ENCODE measurements at places on chromosomes 6 and 20. TPM values are rescaled to one million over a fixed set of nuclear protein-coding genes. Genes with fewer than 3 reads are reported as not detected.

Gene HSPA1B
- 110 TPM for total RNA-seq

Gene LPA
- not detected for total RNA-seq

Gene DEFB118
- not detected for total RNA-seq

Gene SYNDIG1
- total RNA-seq, result 0.19 TPM

Gene MYMX
- total RNA-seq, result not detected

Gene TREM1
- total RNA-seq, result 1.7 TPM
